ENCODE measurements at places on chromosomes 1 and 21.

DNA sequence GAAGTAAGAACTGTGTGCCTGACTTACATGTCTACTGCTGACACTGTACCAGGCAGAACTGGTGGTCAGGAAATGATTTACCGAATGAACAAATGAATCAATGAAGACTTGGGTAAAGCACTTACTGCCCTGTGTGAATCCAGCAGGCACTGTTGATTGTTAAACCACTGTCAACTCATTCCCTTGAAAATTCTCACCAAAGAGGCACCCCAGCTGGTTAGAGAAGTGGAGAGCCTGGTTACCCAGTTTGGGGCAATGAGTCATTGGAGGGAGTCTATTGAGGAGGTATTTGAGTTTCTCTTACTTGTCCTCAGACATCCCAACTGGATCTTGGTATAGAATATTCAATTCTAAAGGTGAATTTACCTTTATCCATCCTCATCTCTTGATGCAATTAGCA is 34.2 kb downstream of the JUN start:
- no peak for DNase-seq

DNA sequence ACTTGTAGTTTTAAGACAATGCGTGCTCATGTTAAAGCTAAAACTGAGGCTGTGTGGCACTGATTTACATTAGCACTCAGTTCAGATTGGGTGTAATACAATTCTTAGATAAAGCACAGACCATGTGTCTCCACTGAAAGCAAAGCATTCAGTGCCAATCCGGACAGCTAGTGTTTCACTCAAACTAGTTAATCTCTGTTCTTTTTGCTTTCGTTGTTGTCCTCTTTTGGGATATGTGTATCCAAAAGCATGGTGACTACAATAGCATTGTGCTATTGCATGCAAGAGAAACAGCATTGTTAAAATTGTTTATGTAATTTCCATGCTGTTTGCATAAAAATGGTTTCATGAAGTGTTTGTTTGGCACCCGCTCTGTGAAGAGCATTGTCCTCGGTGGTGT is 54.6 kb downstream of the F3 start:
- no peak for DNase-seq

- DNase-seq = no peak
Observed at GRCh38 chr1:232183266-232183800, 446.6 kb downstream of the SIPA1L2 start.

- no peak for DNase-seq
Observed at GRCh38 chr1:229130028-229130668, 140.8 kb upstream of the RAB4A start.

DNA sequence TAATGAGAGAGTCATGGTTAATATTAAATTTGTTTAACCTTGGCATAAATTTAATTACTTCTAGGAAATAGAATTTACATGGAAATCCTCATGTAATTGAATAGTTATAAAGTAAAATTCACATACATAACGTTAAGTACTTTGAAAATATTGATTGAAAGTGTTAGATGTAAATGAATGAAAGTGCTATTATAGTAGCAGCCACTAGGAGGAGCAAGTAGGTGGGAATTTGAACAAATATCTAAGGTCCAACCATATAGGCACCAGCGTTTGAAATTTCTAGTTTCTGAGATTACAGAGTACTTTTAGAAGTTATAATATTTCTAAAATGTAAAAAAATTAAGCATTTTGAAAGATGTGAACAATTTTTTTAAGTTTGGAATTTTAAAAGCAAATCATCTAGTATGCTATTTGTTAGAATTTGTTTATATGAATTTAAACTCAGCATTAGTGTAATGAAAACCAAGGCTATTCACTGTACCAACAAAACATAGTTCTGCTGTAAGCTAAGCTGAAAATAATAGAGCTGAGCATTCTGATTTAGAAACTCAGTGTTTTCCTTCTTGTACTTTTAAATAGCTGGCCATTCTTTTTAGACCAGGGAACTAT is 3.3 kb downstream of the B3GALT2 start:
- peak; percentile 37 for DNase-seq

DNA sequence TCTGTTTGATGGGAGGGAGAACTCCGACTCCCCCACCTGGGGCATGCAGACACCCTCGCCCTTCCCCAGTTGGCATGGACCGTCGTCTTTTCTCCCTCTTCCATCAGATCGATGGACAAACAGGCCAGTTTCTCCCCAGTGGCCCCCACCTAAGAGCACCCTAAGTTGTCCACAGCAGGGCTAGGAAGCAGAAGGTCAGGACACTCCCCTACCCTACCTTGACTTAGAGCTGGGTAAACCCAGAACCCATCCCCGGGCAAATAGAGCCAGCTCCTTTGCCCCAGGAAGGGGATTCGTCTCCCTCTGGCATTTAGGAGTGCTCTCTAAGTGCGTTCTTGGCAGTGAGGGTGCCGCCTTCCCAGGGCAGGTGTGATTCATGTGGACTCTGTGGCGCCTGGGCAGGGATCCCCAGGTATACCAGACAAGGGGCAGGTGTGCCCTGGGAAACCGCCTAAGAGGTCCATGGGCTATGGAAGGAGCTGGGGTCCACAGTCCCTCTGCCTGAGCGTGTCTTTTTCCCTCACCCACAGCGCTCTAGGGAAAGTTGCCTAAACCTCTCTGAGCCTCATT is 2.7 kb upstream of the RUNX3 start:
- DNase-seq = no peak

GRCh38 chr1:183932412-183932811 is 105.1 kb downstream of the COLGALT2 start:
- no peak for DNase-seq

DNA sequence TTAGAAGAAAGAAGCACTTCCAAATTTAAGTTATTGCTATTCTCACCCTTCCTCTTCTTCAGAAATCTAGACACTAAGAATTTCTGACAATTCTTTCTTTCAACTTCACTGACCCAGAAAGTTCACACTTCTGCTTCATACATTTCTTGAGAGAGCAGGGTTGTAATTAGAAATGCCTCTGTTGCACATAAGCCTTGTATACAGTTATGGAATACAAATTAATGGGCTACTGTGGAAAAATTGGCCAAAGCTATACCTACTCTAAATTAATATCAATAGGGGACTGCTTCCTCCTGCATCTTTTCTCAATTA is 1.5 kb downstream of the TNFSF18 start:
- no peak for DNase-seq

- no peak for DNase-seq
Observed at GRCh38 chr1:221184131-221184794, 305.0 kb downstream of the HLX start.

GRCh38 chr1:14672005-14672404 is 73.5 kb downstream of the KAZN start:
- DNase-seq = no peak

GRCh38 chr1:233042834-233043233 is 92.4 kb downstream of the NTPCR start:
- no peak for DNase-seq

- DNase-seq = peak; percentile 92
Observed at GRCh38 chr1:181088079-181089016, at the start of gene IER5. IER5 (plus strand) TSS chr1:181088700; CDS start chr1:181088903, 203 bp downstream.

- no peak for DNase-seq
Observed at GRCh38 chr1:3584915-3585314, 26.4 kb downstream of the MEGF6 start.

GRCh38 chr1:66243548-66244130 is 290.3 kb upstream of the SGIP1 start:
- no peak for DNase-seq

GRCh38 chr1:40973912-40974311 is 5.6 kb upstream of the CTPS1 start:
- DNase-seq = no peak

- no peak for DNase-seq
Observed at GRCh38 chr21:18138507-18138906, 106.1 kb upstream of the CHODL start.

DNA sequence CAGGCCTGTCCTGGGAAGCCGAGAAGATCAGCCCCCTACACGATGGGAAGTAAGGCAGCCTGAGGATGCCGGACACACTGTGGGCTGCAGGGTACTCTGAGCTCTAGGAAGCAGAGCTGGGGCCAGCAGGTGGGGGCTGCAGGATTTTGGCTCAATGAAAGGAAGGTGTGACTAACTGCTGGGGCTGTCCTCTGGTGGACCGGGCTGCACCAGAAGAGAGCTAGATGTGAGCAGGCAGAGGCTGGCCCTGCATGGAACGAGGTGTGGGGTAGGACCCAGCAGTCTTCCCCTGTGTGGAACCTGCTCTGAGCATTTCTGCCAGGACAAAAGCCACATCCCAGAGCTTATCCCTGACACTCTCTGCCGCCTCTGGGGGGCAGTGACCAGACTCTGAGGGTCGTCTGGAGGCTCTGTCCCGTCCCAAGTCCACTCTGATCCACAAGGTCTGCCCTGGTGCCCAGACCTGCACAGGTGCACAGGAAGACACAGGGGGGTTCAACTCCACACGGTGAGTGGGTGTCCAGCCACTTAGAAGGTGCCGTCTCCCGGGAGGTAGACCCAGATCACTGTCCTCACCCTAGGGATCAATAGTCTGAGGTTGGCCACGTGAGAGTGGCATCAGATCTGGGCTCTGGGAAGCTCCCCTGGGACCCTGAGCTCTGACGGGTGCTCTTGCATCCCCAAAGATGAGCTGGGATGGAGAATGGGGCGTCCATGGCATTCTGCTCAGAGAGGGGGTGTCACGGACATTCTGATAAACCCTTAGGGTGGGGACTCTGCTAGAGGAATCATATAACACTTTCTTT is 187.6 kb upstream of the VAMP3 start:
- no peak for DNase-seq

DNA sequence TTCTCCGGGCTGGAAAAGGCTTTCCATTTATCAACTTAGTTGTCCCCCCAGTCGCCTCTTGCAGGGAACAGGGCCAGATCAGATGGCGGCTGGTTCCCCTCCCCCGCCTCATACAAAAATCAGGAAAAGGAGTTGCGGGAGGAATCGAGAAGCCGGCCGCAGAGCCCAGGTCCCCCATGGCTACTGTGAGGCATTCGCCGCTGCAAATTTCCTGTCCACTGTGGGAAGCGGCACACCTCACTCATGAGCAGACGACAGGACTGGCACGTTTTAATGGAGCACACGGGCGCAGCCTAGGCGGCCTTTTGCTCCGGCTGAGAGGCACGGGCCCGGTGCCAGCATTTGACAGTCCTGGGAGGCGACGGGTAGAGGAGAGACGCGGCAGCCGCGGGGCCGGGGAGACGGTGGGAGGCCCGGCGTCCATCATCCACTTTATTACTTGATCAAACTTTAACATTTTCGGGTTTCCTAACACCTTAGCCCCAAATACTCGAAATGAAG is 1.1 kb downstream of the GNG4 start:
- peak; percentile 68 for DNase-seq

DNA sequence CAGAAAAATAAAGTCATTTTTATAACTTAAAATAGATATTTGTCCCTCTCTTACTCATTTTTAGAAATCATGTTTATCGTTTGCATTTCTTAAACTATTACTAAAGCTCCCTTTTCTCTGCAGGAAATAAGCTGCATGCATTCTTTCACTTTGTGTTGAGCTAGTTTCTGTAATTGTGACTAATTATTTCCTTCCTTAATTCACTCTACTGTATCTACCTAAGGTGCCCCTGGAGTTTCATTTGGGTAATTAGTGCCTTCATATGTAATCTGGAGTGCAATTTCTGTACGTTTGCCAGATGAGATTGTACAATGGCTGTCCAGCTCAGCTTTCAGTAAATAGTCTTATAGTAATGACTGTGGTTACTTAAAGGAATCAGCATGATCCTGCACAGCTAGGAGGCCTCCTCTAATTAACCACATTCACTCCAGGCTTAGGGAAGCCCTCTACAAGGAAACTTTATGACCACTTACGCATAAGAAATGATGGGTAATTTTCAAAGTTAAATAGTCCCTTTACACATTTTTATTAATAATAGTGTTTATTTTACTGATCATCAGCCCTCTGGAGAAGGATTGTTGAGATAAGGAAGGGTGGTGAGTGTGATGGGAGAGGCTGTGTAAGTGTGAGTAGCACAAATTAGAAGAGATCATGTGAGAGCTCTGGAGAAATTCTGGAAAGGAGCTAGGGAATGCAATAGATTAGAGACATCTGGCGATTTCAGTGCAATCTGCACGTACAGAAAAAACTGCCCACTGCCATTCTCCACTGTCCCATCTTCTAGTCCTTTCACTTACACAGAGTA is 86.8 kb downstream of the LRRC8C start:
- no peak for DNase-seq

DNA sequence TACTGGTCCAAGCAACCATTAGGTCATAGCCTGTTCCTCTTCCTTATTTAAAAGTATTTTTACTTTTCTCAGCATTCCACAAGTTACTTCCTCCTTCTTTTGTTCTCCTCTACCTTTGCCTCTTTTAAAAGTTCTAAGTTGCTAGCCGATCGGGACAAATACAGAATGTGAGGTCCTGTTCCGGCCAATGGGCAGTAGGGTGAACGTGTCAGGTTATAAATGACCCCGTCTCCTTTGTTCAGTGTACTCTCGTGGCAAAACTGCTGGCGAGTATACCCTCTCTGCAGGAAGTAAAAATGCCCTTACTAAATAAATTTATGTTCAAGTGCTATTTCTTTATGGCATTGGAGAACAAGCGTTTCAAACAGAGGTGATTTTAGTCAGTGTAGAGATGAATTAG is 2.5 kb downstream of the ADCY10 start:
- DNase-seq = no peak

GRCh38 chr21:46128106-46128932 is 27.1 kb downstream of the FTCD start:
- peak; percentile 49 for DNase-seq

DNA sequence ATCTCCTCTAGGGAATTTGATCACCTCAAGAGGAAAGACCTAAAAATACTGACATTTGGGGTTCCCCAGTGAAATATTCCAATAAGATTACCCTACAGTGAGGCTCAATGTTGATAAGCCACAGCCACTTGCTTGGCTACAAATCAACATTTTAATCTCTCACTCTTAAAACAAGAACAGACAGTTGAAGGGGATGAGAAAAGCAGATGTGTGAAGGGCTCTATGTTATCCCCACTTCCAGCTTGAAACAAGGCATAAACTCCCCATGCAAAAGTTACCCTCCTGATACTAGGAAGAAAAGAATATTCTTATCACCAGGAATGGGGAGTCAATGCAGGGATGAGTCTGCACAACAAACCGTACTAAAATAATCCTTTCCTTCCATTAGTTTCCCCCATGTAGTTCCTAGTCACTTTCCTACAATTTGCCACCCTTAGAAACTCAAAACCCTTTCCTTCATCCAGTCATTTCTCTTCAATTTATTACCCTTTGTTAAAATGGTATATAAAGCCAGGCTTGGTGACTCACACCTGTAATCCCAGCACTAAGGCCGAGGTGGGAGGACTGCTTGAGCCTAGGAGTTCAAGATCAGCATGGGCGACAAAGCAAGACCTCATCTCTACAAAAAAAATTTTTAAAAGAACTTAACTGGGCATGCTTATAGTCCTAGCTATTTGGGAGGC is 29.5 kb downstream of the LPGAT1 start:
- no peak for DNase-seq

- DNase-seq = no peak
Observed at GRCh38 chr21:34280389-34280795, 83.4 kb upstream of the KCNE2 start.

GRCh38 chr1:147851149-147851548 is 51.4 kb upstream of the GJA8 start:
- no peak for DNase-seq

- DNase-seq = no peak
Observed at GRCh38 chr1:234568345-234568744, 41.6 kb downstream of the IRF2BP2 start.

- no peak for DNase-seq
Observed at GRCh38 chr1:31665234-31665878, 20.7 kb upstream of the PEF1 start.

- peak; percentile 36 for DNase-seq
Observed at GRCh38 chr1:115545791-115546733, 95.7 kb upstream of the VANGL1 start.

Data from right kidney (tissue), 9 donors.